ENCODE measurements at places on chromosomes 12 and 14.

- DNase-seq, result no peak
These were observed 25.6 kb downstream of the CRACR2A start for GRCh38 chr12:3727354-3727753.

GRCh38 chr12:126953365-126953889 is 1313.5 kb upstream of the TMEM132C start:
- DNase-seq, result no peak

- DNase-seq, result no peak
These were observed 25.6 kb downstream of the OTUB2 start for GRCh38 chr14:94051779-94052178.

DNA sequence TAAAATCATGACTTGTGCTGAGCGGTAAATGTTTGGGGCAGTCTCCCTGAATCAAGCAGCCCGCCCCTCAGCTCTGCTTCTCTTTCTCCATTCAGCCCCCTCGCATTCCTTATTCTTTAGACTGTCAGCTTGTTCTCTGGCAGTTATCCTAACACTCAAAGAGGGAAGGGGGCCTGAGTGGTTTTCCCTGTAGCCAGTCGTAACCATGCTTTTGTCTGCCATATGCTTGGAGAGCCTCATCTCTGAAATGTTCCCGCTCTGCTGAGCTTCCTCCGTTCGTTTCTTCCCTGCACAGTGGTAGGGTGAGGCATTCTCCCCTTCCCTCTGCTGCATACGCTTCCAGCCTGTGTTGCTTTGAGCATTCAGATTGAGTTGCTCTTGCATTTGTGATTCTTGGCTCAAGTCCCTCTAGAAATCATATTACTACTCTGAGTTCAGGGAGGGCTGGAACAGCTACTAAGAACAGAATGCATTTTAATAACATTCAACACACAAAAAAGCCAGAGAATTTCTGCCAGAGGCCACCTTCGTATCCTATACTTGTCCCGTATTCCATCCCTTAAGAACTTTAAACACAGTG is 119.7 kb downstream of the FBXL14 start:
- DNase-seq, result peak; percentile 68

Measured in skin of body (tissue), 3 donors.